Urinary bladder (tissue), 4 donors: ENCODE measurements at places on chromosomes 16 and 17. TPM values are rescaled to one million over a fixed set of nuclear protein-coding genes. Genes with fewer than 3 reads are reported as not detected.

RTN4RL1 gene
- 1.3 TPM for total RNA-seq

IRX6 gene
- total RNA-seq: not detected

FLCN gene
- 31.3 TPM for total RNA-seq

SMIM22 gene
- 13.4 TPM for total RNA-seq

LRRC46 gene
- total RNA-seq: not detected

LGALS9 gene
- 6.5 TPM for total RNA-seq

DNA sequence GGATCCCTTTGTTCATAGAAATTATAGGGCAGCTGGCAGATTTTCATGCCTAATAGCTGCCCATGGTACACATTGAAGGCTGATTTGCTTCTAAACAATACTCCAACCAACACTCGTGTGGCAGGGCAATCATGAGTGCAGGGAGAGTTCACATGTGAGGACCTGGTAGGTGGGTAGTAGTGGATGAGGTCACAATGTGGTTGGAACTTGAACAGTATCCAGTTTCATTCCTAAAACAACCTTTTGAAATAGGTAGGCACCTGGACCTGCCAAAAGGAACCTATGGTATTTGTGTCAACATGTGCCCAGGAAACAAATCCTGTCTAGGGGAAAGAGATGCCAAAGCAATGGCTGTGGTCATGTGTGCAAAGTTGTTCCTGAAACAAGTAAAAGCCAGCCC is 32.8 kb downstream of the CCL4 start:
- DNase-seq: no peak

DNA sequence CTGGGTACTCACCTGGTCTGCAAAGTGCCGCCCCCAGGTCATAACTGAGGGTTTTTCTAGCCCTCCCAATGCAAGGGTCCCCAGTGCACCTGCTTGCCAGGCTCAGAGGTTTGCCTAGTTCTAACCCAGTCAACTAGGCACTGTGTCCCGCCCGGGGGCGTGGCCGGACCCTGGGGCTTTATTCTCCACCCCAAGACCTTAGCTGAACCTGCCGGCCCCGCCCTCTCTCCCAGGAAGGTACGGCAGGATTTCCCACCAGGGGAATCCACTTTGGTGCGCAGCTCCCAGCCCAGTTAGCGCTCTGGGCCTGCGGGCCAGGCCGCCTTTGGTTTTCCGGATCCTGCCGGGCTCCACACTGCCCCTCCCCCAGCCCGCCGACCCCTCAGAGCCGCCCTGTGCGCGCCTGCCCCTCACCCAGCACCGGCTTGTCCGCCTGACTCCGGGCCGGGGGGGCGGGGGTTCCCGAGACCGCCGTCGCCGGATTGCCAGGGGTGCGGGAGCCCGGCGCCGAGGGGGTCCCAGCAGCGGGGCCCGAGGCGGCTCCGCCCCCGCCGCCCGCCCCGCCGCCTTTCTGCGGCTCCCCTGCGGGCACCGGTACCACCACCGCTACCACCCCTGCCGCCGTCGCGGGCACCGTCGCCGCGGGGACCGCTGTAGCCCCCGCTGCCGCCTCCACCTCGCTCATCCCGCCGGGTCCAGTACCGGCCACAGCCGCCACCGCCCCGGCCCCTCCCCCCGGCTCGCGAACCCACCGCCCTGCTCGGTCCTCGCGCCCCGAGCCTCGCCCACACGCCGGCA is 424 bp downstream of the YBX2 start:
- DNase-seq: no peak

DNA sequence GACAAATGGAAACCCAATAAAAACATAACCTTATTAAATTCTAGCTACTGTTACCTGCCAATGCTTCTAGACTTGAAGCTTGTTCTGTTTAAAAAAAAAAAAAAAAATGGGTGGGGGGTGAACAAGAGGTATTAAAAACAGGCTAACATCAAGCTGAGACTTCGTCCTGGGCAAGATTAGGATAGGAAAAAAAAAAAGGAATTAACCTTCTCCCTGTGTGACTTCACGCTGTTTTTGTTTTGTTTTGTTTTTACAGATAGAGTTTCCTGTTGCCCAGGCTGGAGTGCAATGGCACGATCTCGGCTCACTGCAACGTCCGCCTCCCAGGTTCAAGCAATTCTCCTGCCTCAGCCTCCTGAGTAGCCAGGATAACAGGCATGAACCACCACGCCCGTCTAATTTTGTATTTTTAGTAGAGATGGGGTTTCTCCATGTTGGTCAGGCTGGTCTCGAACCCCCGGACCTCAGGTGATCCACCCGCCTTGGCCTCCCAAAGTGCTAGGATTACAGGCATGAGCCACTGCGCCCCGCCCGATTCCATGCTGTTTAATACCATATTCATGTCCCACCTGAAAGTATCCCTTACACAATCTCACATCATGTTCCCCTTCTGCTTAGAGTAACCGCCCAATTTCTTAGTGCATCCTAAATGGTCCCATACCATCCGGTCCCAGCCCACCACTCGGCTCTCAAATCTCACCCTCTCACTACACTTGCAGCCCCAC is 2.2 kb downstream of the USP31 start:
- DNase-seq: no peak

DNA sequence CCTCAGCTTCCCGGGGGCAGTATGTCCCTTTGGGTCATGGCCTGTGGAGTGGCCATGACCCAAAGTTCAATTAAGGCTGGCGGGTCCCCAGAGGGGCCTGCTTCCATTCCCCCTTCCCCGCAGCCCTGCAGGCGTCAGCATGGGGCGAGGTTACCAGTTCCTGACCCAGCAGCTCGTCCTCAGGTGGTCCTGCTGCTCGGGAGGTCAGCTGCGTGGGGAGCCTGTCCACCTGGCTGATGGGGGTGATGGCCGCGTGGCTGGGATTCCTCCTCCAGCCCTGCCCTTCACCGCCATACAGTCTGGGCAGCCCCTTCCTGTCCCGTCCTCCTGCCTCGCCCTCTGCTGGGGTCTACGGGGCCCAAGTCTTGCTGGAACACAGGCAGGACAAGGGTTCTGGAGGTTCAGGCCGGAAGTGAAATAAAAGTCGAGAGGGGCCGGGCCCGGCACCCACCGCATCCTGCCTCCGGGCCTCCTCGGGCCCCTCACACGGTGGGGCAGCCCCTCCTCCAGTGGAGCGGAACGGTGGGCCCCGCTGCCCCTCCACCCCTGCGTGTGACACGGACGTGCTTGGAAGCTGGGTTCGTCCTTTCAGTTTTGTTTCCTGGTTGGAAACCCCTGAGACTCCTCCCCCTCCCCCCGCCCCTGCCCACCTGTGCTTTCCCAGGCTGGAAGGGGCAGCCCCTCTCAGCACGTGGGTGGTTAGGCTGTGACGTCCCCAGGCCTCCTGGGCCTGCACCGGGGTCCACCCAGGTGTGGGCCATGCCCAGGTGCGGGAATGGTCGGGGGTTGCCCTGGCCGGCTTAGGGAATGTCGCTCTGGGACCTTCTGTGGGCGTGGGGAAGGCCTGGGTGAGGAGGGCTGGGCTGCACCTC is 6.8 kb downstream of the UBALD2 start:
- DNase-seq: no peak

GRCh38 chr17:4331614-4332013 is 34.9 kb downstream of the UBE2G1 start:
- DNase-seq: no peak

DNA sequence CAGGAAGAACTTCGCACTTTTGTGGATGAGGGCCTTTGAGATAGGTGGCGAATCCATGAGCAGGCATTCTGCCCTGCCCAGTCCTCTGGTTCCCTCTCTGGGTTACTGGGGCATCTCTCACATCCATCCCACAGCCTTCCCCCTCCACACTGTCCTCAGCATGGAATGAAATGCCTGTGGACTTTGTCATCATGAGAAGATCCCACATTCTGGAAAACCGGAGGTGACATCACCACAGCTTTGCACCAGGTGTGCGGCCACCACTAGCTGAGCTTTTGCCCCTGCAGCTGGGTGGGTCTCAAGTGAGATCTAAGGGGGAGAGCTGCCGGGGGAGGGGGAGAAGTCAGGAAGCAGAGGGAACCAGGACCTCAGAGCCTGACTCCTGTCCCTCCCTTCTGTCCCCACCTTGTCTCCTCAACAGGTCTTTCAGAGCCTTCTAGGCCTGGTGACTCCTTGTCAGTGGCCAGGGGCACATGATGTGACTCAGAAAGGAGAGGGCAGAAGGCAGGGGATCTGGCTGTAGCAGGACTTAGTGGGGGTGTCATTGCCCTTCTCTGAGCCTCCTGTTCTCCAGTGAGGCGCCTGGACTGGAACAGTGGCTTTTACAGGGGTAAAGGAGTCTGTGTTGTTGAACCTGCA is 40.0 kb upstream of the DLX4 start:
- DNase-seq: no peak

DNA sequence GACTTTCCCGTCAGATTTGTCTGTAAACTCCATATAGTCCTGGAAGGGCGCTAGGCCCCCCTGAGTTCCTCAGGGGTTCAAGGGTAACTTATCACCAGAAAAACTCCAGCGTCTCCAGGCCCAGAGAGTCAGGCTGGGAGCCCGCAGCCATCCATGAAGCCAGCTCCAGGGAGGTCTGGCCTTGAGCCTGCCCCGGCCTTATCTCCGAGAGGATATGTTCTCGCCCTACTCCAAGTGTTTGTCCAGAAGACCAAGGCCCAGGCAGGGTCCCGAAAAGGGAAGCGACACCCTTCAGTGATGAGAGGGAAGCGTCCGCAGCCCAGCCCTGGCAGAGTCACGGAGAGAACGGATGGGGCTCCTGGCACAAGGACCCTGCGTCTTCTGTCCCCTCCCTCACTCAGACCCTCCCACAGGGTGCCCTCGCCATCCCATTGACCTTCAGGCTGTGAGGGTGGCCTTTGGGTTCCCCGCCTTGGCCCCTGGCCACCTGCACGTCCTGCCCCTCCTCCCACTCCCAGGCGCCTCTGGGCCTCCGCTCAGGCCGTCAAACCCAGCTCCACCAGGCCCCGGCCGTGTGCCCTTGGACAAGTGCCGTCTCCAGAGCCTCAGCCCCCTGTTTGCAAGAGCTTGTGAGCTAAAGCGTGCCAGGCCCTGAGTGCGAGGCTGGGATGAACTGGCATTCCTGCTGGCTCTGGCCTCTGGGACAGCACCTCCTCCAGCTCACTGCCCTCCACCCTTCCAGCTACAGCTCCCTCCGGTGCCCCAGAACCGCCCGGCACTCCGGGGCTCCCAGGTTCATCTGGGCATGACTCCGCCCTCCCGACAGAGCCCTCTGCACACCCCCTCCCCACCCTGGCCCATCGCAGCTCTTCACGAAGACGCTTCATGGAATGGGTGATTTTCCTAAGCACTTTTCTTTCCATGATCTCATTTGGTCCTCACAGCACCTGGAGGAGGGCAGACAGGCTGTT is 83.4 kb downstream of the ZDHHC7 start:
- no peak for DNase-seq

GRCh38 chr16:75372236-75372856 is 61.0 kb downstream of the CFDP1 start:
- DNase-seq: no peak

DNA sequence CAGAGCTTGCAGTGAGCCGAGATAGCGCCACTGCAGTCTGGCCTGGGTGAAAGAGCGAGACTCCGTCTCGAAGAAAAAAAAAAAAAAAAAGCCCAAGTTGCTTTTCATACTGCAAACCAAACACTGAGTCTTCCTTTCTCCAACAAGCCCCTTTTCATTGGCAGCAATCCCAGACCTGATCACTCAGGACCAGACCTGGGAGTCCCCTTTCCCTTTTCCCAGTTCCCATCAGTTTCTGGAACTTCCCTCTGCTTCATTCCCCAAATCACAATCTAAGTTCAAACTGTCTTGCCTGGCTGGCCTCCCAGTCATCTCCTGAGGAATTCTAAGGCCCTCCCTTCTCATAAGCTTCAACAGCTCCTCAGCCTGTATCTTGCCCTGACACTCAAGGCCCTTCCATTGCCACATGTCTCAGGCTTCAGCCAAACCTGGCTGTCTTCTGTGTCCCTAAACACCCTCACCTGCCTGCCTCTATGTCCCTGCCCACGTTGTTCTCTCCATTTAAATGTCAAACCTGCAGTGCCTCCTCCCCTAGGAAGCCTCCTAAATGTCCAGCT is 11.8 kb upstream of the PHF12 start:
- DNase-seq: no peak

DNA sequence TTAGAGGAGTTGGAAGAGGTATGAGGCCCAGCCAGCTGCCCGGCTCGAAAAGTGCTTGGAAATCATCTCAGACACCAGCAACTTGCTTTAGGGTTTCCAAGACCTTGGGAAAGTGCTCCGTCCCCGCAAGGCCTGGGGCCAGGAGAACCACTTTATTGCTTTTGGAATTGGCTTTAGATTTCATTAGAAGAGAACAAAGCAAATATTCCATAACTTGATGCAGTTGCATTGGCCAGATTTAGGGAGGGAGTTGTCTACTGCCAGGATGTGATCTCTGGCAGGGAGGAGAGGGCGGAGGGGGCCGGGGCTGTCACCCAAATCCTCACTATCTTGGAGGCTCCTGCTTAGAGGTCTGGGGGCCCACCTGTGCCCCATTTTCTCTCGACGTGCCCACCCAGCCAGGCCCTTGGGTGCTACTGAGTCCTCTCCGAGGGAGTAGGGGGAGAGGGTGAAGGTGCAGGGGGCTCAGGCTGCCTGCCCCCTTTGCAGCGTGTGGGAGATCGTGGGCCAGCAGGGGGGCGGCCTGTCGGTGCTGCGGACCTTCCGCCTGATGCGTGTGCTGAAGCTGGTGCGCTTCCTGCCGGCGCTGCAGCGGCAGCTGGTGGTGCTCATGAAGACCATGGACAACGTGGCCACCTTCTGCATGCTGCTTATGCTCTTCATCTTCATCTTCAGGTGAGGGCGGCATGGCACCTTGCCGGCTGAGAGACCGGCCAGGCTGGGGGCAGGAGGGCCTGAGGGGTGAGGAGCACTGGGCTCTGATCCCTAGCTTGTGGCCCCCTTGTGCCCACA is 30.6 kb downstream of the CACNA1G start:
- DNase-seq: no peak

DNA sequence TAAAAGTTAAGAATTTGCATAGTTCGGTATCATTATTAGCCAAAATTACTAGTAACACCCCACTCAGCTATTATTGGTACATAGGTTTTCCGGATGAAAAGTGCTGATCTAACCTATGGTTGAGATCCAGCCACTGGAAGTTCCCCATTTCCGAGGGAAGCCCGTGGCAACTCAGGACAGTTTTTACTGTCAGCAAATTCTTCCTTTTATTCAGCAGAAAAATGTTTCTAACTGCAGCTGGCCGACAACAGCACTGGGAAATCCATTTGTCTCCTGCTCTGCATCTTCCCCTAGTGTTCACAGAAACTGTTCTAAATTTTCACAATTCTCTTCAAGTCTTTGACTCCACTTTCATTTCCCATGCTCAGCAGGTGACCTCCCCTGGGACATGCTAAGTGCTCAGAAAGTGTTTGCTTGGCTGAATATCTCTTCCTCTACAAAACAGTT is 15.5 kb upstream of the MMD start:
- DNase-seq: no peak
